Stimulated activated CD4-positive, alpha-beta T cell treated with anti-CD3 and anti-CD28 coated beads, Interleukin-2, amount 100 ng/mL, for 4 hours (primary cell): ENCODE measurements at places on chromosomes 7 and 10.

DNA sequence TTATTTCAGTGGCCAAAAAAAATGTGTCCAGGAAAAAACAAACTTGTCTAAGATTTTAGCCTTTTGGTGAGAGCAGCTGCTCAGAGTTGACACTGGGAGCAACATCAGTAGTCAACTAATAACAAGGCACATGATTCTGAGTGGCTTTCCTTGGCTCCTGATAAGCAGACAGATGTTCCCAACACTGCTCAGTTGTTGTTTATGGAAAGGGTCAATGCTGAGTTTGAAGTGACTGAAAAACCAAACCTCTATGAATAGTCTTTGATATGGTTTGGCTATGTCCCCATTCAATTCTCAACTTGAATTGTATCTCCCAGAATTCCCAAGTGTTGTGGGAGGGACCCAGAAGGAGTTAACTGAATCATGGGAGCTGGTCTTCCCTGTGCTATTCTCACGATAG, 12.3 kb downstream of the DYDC1 start:
- no peak for DNase-seq

DNA sequence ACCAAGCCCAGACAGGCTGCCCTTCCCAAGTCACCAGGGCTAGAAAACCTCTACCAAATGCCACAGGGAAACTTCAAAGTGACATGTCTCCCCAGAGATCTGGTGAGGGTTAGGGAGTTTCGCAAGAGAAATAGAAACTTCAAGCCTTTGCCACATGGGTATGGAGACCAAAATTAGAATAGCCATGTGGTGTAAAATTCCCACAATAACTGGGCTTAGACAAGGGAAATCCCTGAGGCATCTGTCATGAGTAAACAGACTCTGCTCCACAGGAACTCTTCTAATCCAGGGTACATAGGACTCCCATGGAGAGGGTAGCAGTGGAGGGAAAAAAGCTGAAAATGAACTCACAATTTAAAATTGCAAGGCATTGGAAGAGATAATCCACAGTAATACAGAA, 14.3 kb downstream of the ADAM12 start:
- no peak for DNase-seq

- DNase-seq = no peak
Observed at GRCh38 chr7:44531421-44532380, 9.4 kb downstream of the NPC1L1 start.

DNA sequence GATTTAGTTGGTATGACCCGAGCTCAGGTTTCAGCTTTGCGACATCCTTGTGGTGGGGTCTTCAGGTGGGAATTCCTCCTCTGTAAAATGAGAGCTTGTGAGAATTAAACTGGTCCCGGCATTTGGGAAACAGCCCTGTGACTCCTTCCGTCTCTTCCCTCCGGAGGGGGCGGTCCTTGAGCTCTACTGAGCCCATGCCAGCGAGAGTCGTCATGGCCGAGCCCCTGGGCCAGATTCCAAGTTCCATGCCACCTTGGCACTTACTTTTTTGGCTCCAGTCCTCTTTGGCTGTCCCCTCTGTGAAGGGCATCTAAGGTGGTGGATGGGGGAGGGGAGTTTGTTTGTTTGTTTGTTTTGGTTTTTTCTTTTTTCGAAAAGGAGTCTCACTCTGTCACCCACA, 47.6 kb downstream of the GTF2IRD1 start:
- DNase-seq = no peak

DNA sequence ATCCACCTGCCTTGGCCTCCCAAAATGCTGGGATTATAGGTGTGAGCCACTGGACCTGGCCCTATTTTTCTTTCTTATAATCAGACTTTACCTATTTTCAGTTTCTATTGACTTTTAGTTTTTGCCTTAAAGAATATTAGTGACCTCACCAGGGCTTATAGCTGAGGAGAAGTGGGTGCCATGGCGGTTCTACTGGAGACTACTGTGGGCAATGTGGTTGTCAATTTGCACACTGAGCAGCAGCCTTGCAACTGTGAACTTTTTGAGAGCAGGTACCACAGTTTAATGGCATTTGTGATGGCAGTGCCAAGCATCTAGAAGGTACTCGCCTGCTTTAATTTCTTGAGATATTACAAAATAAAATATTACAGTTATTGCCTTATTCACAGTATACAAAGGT, 11.5 kb downstream of the GLCCI1 start:
- DNase-seq = no peak
